Psoas muscle (tissue), 8 donors: ENCODE measurements at places on chromosomes 13 and 19. TPM values are rescaled to one million over a fixed set of nuclear protein-coding genes. Genes with fewer than 3 reads are reported as not detected.

Gene ADAMTS10
- polyA plus RNA-seq, result 3.8 TPM

Gene PSG4
- not detected for polyA plus RNA-seq

Gene RFPL4A
- polyA plus RNA-seq, result not detected

Gene VSTM2B
- not detected for polyA plus RNA-seq

Gene F10
- polyA plus RNA-seq, result 1.5 TPM

Gene FOXA3
- 0.05 TPM for polyA plus RNA-seq

Gene AXL
- polyA plus RNA-seq, result 4.3 TPM

DNA sequence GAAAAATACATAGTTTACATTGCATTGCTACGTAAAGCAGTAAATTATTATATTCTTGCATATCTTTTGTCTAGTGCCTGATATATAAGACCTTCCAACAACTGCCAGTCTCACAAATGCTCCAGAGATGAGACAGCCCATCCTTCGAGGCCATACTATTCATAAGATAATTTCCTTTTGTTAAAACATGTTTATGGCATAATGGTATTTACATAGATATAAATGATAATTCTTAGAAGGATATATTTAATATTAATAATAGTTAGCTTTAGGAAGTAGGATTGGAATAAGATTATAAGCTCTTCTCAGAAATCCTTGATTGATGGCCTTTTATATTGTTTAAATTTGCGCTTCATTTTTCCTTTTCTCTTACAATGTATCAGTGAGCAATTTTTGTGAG is 1410.1 kb upstream of the MIR17HG start:
- H3K27ac ChIP-seq, result no peak overlapping the region
- no peak for DNase-seq
- H3K4me1 ChIP-seq, result no peaks in the 10 kb centered on the region
- H3K4me3 ChIP-seq, result no peak overlapping the region
- H3K36me3 ChIP-seq, result no peaks in the 10 kb centered on the region
- no peaks in the 10 kb centered on the region for H3K27me3 ChIP-seq

GRCh38 chr19:16612636-16613035 is 15.4 kb downstream of the MED26 start:
- no peak overlapping the region for H3K4me3 ChIP-seq
- no peaks in the 10 kb centered on the region for H3K36me3 ChIP-seq
- H3K4me1 ChIP-seq, result peaks cover 60% of the 10 kb centered on the region

DNA sequence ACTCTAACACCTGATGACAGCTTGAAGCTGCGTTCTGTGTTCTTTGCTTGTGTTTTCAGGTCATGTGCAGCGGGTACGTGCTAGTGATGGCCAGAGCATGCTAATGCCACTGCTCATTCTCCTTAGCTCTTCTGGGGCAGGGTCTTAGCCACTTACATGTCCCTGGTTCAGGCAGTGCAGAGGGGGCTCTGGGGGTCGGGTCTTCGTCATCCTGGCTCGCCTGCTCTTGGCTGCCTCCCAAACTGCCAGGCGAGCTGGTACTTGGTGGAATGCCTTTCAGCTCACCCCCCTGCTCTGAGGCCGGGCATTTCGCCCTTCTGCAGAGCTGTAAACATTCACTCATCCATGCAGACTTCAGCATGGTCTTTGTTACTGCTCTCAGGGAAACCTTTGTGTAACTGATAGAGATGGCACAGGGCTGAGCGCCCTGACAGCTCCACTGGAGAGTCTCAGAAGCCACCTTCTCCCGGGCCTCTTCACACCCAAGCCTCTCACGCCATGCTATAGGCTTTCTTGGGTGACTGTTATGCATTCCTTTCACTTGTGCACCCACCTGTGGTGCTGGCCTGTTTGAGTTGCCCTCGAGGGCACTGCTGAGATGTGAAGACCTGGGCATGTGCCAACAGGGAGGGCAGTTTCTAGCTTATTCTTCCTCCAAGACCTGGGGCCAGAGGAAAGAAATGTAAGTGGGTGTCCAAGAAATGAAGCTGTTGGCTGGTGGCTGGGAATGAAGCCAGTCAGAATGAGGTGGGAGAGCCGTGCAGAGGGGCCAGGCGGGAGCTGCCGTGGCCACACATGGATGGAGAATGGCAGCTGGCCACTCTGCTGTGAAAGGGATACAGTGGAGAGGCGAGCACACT is 24.4 kb downstream of the FAM124A start:
- H3K27ac ChIP-seq, result no peak overlapping the region
- H3K4me3 ChIP-seq, result no peak overlapping the region
- peaks cover 3% of the 10 kb centered on the region for H3K27me3 ChIP-seq
- H3K4me1 ChIP-seq, result no peaks in the 10 kb centered on the region

DNA sequence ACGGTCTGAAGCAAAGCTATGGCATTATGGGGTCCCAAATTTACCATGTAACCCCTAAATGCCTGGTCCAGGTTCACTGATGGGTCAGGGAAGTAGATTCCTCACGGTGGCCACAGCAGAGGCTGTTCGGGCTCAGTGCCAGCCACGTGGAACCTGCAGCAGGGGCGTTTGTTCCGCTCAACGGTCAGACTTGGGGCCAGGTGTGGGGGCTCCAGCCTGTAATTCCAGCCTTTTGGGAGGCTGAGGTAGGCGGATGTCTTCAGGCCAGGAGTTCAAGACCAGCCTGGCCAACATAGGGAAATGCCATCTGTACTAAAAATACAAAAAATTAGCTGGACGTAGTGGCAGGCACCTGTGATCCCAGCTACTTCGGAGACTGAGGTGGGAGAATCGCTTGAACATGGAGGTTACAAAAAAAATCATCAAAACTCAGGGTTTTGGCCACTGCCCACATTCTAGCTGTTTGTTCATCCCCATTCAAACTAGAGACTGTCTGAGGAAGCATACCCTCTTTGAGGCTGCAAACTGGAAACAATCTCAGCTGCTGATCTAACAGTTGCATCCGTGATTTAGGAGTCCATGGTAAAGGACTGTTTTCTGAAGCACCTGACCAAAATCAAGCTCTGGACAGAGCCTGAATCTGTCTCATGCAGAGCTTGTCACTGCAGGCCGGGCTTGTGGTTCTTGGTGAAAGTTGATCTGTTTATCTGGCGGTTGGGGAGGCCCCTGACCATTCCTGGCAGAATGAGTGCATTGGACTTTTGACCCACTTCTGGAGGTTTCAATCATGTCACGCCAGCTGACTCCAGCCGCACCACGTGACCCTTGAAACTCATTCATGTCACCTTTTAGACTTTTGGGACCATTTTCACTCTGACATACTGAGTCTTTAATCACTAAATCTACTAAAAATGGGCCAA is 30.2 kb upstream of the ZNF331 start:
- H3K36me3 ChIP-seq, result no peaks in the 10 kb centered on the region
- no peak overlapping the region for H3K27ac ChIP-seq
- no peaks in the 10 kb centered on the region for H3K4me1 ChIP-seq
- peaks cover 4% of the 10 kb centered on the region for H3K27me3 ChIP-seq

DNA sequence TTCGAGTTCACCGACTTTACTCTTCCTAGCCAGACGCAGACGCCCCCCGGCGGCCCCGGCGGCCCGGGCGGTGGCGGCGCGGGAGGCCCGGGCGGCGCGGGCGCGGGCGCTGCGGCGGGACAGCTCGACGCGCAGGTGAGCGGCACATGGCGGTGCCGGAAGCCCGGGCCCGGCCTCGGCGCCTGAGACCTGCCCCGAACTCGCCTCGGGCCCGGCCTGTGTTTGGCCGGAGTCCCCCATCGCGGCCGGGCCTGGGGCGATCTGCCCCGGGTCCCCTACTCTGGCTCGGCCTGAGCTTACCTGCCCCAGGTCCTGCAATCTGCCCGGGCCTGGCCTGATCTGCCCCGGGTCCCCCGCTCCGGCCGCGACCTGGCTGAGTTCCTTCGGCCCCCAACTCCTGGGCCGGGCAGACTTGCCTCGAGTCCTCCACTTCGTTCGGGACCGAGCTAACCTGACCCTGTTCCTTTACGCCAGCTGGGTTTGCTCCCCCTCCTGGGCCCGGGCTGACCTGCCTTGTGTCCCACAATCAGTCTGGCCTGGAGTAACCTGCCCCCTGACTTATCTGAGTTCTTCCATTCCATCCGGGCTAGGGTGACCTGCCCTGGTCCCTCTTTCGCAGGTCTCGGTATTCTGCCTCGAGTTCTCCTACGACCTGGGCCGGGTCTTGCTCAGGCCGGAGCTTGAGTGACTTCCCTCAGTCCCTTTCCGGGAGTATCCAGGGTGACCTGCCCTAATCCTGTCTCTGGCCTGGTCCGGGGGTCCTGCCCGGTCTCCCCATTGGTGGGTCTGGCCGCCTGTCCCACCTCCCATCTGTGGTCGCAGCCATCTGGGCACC is 764 bp downstream of the UPF1 start:
- peaks cover 4% of the 10 kb centered on the region for H3K36me3 ChIP-seq
- H3K27me3 ChIP-seq, result no peaks in the 10 kb centered on the region
- DNase-seq, result no peak

DNA sequence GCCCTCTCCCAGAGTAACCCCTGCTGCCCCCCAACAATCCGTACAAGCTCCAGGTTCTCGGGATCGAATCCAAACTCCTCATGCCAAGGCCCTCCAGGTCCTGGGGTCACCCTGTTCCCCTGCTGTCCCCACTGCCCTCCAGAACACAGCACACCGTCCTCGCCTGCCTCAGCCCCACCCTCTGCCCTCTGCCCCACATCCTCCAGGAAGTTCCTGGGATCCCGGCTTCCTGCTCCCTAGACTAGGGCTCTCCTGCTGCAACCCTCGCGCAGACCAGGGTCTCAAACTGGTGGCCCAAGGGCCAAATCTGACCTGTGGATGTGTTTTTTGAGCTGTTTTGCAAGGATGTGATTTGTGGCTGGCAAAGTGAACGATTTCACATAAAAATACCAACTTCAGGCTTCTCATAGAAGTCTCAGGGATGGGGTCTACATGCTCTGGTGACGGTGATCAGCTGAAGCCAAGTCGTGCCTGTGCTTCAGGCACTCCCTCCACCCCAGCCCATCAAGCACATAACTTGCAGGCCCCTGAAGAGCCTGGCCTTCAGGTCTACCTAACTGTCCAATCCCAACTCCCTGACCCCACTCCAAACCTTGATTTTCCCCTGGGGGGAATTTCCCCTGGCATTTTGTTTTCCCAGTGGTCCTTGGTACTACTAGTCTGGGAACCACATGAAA is 1.8 kb downstream of the RABAC1 start:
- no peaks in the 10 kb centered on the region for H3K27me3 ChIP-seq
- peak overlapping the region; percentile 78 for H3K27ac ChIP-seq
- peaks cover 16% of the 10 kb centered on the region for H3K4me1 ChIP-seq
- DNase-seq, result no peak
- H3K4me3 ChIP-seq, result no peak overlapping the region

- H3K4me3 ChIP-seq, result no peak overlapping the region
- H3K4me1 ChIP-seq, result no peaks in the 10 kb centered on the region
- H3K36me3 ChIP-seq, result no peaks in the 10 kb centered on the region
- DNase-seq, result no peak
Measured at GRCh38 chr13:110070046-110070445, 236.9 kb downstream of the COL4A1 start.

DNA sequence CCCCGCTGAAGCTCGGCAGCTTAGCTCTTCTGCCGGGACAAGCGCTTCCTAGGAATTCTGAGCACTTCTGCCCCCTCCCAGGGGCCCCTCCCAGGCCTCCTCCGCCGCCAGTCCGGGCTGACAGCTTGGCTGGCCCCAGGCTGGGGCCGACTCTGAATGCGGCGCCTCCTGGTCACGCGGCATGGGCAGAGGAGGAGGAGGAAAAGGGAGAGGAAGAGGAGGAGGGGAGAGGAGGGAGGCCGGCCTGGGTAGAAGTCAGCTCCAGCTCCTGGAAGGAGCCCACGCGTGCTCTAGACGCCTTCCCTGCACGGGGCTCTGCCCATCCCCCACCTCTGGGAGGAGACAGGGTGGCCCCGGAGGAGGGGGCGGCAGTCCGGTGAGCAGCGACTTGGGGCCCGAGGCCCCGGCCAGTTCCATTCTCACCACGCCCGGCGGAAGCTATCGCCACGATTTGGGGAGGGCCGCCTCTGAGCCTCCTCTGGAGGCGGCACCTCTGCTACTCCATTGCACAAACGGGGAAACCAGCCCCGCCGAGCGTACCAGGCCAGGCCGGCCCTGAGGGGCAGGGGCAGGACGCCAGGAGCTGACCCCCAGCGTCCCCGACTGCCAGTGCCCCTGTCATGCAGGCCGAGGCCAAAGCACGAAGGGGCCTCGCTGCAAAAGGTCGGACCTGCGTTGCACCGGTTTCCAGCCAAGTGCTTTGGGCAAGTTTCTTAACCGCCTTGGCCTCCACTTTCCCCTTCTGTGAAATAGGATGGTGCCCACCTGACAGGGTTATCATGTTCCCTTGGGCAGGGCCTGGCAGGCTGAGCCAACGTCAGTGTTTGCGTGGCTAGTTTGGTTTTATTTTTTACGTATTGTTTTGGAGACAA is 31.6 kb downstream of the CCNE1 start:
- no peaks in the 10 kb centered on the region for H3K36me3 ChIP-seq
- DNase-seq, result peak; percentile 27
- H3K4me1 ChIP-seq, result peaks cover 12% of the 10 kb centered on the region
- H3K4me3 ChIP-seq, result peak overlapping the region; percentile 84
- H3K27me3 ChIP-seq, result peaks cover 15% of the 10 kb centered on the region

GRCh38 chr19:44608391-44608821 is 5.0 kb upstream of the IGSF23 start:
- H3K4me1 ChIP-seq, result no peaks in the 10 kb centered on the region
- no peak for DNase-seq
- H3K27me3 ChIP-seq, result no peaks in the 10 kb centered on the region
- H3K36me3 ChIP-seq, result no peaks in the 10 kb centered on the region

GRCh38 chr19:34363094-34363493 is 1.9 kb upstream of the GPI start:
- H3K4me3 ChIP-seq, result no peak overlapping the region
- H3K36me3 ChIP-seq, result peaks cover 2% of the 10 kb centered on the region
- H3K4me1 ChIP-seq, result peaks cover 30% of the 10 kb centered on the region

DNA sequence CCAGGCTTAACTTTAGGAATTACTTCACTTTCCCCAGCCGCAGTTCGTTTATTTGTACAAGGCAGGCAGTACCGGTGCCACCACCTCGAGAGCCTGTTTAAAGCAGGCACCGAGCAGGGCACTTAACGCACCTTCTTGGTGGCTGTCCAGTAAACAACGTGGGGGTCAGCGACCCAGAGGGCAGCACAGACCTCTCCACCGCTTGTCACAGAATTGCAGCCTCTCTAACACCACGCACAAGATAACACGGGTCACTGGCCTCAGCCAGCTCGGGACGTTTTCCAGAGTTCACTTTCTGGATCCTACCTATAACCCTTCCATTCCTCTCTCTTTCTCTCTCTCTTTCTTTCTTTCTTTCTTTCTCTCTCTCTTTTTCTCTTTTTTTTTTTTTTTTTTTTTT is 16.8 kb upstream of the ELAVL1 start:
- no peak for DNase-seq
- H3K36me3 ChIP-seq, result no peaks in the 10 kb centered on the region
- H3K27me3 ChIP-seq, result no peaks in the 10 kb centered on the region
- no peak overlapping the region for H3K4me3 ChIP-seq
- H3K4me1 ChIP-seq, result no peaks in the 10 kb centered on the region
- no peak overlapping the region for H3K27ac ChIP-seq

DNA sequence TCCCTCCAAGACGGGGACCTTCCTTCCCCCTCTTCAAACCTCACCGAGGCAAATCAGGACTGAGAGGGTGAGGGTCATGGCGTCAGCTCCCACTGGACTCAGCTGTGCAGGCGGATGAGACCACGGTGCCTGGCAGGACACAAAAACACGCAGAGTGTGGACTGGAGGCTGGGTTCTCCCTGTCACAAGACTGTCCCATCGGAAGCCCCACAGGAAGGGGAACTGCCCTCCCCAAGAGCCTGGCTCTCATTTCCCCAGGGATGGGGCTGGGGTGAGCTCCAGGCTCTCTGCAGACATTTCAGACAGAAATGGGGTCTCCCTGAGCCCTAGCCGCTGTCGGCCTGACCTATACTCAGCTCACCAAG is at the start of gene LILRB5:
TSS of gene LILRB5 (minus strand) at position 158 of the 365 bp plus-strand sequence. CDS start at position 78, 80 bp downstream.
- H3K27me3 ChIP-seq, result peaks cover 11% of the 10 kb centered on the region
- H3K4me1 ChIP-seq, result no peaks in the 10 kb centered on the region
- no peak for DNase-seq

GRCh38 chr13:33251131-33251661 is 34.4 kb downstream of the STARD13 start:
- H3K27me3 ChIP-seq, result no peaks in the 10 kb centered on the region
- H3K4me3 ChIP-seq, result no peak overlapping the region
- H3K27ac ChIP-seq, result peak overlapping the region; percentile 13
- no peaks in the 10 kb centered on the region for H3K36me3 ChIP-seq
